ENCODE measurements at places on chromosomes 12 and 14. TPM values are rescaled to one million over a fixed set of nuclear protein-coding genes. Genes with fewer than 3 reads are reported as not detected.

GRCh38 chr12:6925239-6925539, 2.6 kb upstream of the ATN1 start:
- H3K27me3 ChIP-seq, result no peaks in the 10 kb centered on the region
- peaks cover 57% of the 10 kb centered on the region for H3K4me1 ChIP-seq
- H3K27ac ChIP-seq, result peak overlapping the region; percentile 97
- H3K4me3 ChIP-seq, result peak overlapping the region; percentile 92

DNA sequence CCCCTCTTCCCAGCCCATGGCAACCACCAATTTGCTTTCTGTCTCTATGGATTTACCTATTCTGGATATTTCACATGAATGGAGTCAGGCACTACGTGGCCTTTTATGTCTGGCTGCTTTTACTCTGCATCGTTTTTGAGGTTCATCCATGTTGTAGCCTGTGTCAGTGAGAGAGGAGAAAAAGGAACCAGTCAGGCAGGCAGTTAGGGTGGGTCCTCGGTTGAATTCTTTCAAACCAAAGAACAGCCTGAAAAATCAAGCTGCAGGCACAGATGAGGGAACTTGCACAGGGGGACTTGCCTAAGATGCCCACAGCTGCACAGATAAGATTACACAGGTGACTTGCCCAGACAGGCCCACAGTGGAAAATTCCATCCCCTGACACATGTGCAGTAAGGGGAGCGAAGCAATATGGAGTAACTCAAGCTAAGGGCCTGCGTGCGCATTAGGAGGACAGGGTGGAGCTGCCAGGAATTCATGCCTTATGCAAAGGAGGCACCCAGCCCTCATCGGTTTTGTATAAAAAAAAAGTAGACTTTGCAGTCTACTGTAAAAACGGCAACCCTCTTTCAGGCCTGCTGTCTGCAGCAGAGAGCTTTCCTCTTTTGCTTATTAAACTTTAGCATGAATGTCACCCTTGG, 152.4 kb upstream of the RFLNA start:
- H3K27ac ChIP-seq, result no peak overlapping the region
- no peaks in the 10 kb centered on the region for H3K36me3 ChIP-seq

DNA sequence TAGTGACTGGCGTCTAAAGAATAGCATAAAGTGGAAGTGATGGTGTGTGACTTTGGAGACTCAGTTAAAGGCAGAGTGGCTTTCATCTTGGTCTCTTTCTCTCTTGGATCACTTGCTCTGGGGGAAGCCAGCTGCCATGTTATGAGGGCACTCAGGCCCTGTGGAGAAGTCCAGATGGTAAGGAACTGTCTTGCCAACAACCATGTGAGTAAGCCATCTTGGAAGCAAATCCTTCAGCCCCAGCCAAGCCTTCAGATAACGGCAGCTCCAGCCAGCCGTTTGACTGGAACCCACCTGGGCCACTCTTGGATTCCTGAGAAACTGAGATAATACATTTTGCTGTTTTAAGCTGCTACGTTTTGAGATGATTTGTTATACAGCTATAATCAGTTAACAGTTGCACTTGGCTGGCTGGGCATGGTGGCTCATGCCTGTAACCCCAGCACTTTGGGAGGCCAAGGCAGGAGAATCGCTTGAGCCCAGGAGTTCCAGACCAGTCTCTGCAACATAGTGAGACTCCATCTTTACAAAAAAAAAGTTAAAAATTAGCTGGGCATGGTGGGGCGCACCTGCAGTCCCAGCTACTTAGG, 7.7 kb upstream of the LRRC23 start:
- H3K36me3 ChIP-seq, result no peaks in the 10 kb centered on the region
- no peak overlapping the region for H3K27ac ChIP-seq
- H3K4me3 ChIP-seq, result no peak overlapping the region
- H3K4me1 ChIP-seq, result no peaks in the 10 kb centered on the region

DNA sequence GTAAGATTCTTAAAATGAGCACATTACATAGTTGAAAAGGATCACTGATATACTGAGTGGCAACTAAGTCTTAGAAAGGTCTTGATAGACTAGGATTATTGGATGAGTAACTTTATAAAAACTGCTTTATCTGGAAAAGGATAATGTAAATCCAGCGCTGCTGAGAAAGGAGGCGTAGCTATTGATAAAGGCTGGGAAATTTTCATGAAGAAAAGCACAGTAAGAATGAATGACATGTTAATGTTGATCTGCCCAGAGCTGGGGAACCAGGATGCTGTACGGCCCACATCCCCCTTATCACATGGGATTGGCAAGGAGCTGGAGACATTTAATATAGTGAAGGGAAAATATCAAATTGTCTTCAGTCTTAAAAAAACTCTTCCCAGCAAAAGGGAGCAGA, 174.0 kb downstream of the APAF1 start:
- no peak for DNase-seq
- H3K4me3 ChIP-seq, result no peak overlapping the region
- no peak overlapping the region for H3K27ac ChIP-seq
- no peaks in the 10 kb centered on the region for H3K36me3 ChIP-seq

DNA sequence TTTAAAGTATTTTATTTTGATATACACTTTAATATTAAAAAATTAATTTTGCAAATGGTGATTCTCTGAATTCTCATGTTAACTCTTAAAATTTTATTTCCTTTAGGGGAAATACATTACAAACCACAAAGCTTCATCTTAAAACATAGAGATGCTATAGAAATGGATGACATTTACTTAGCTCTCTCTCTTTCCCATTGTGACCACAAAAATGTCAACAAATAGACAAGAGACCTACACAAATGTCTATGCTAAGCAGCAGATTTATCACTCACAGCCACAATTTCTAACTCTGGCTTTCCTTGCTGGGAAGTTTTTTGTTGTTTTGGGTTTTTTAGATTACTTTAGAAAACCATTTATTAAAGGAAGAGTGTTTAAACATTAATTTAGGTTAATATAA, 19.9 kb upstream of the PHC1 start:
- no peak for DNase-seq
- no peak overlapping the region for H3K4me3 ChIP-seq
- H3K36me3 ChIP-seq, result no peaks in the 10 kb centered on the region

GRCh38 chr12:107655281-107656065, 30.1 kb upstream of the PWP1 start:
- no peaks in the 10 kb centered on the region for H3K27me3 ChIP-seq
- no peaks in the 10 kb centered on the region for H3K4me1 ChIP-seq
- H3K36me3 ChIP-seq, result no peaks in the 10 kb centered on the region
- no peak for DNase-seq
- H3K4me3 ChIP-seq, result no peak overlapping the region

GRCh38 chr12:3587402-3588013, 96.5 kb downstream of the PRMT8 start:
- no peak overlapping the region for H3K4me3 ChIP-seq
- no peak overlapping the region for H3K27ac ChIP-seq
- H3K27me3 ChIP-seq, result no peaks in the 10 kb centered on the region

GRCh38 chr12:3732901-3733300, 20.0 kb downstream of the CRACR2A start:
- no peaks in the 10 kb centered on the region for H3K27me3 ChIP-seq
- H3K27ac ChIP-seq, result no peak overlapping the region
- DNase-seq, result no peak
- H3K36me3 ChIP-seq, result no peaks in the 10 kb centered on the region

The PSMD9 gene
- 28.1 TPM for total RNA-seq

The INSM2 gene
- total RNA-seq, result not detected

The CLEC9A gene
- not detected for total RNA-seq

The PPP1R36 gene
- 0.36 TPM for total RNA-seq

The EXOC5 gene
- 57.0 TPM for total RNA-seq

The TAS2R10 gene
- not detected for total RNA-seq

The GUCY2C gene
- 0.11 TPM for total RNA-seq

The LYZ gene
- 30.8 TPM for total RNA-seq

The EPYC gene
- total RNA-seq, result not detected

The PLEKHG3 gene
- 16.5 TPM for total RNA-seq

The CD9 gene
- 55.5 TPM for total RNA-seq

The G2E3 gene
- 7.6 TPM for total RNA-seq
